ENCODE measurements at places on chromosomes 12 and 14. TPM values are rescaled to one million over a fixed set of nuclear protein-coding genes. Genes with fewer than 3 reads are reported as not detected.

SDR9C7 gene
- total RNA-seq, result not detected

P2RX2 gene
- total RNA-seq, result not detected

DPF3 gene
- 0.24 TPM for total RNA-seq

ACSS3 gene
- not detected for total RNA-seq

DNA sequence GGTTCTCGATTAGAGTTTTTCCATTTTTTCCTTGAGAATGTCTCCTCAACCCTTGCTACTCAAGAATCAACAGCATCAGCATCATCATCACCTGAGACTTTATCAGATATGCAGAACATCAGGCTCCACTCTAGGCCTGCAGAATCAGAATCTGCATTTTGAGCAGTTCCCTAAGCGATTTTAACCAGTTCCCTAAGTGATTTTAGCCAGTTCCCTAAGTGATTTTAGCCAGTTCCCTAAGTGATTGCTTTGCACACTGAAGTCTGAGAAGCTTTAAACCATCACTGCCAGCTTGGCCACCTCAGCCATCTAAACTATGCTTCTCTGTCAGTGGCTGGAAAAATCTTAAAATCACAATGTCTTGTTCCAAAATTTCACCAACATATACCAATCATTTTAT lies 29.4 kb upstream of the SLC38A1 start:
- DNase-seq, result no peak
- no peak overlapping the region for H3K27ac ChIP-seq
- no peaks in the 10 kb centered on the region for H3K36me3 ChIP-seq

- peaks cover 26% of the 10 kb centered on the region for H3K27me3 ChIP-seq
- H3K4me3 ChIP-seq, result no peak overlapping the region
- no peak for DNase-seq
- no peak overlapping the region for H3K27ac ChIP-seq
These were observed 13.2 kb downstream of the LRTM2 start for GRCh38 chr12:1833596-1834028.

GRCh38 chr14:90294872-90295271 lies 36.9 kb downstream of the NRDE2 start:
- no peak overlapping the region for H3K4me3 ChIP-seq
- H3K27me3 ChIP-seq, result no peaks in the 10 kb centered on the region
- DNase-seq, result no peak
- H3K36me3 ChIP-seq, result peaks cover 25% of the 10 kb centered on the region

Measured in activated CD4-positive, alpha-beta memory T cell treated with anti-CD3 and anti-CD28 coated beads for 36 hours (primary cell).